Brain pericyte (primary cell): ENCODE measurements at places on chromosomes 5 and 9.

GRCh38 chr9:995781-996180, 19.3 kb downstream of the DMRT3 start:
- DNase-seq, result no peak

DNA sequence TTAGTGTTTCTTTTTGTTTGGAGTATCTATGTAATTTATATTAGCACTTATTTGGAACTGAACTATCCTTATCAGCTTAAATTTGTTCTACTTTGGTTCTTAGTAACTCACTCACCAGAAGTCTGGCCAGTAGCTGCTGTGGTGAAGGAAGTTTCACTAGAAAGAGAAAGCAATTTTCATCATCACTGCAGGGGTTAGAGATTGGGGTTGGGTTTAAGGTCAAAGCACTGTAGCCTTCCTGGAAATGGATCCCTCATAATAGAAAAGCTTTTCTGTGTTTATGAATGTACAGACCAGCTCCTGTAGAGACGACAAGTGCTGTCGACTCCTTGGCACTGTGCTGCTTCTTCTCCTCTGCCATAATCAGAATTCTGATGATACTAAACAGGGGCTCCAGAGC, 22.2 kb downstream of the MROH2B start:
- no peak for DNase-seq

DNA sequence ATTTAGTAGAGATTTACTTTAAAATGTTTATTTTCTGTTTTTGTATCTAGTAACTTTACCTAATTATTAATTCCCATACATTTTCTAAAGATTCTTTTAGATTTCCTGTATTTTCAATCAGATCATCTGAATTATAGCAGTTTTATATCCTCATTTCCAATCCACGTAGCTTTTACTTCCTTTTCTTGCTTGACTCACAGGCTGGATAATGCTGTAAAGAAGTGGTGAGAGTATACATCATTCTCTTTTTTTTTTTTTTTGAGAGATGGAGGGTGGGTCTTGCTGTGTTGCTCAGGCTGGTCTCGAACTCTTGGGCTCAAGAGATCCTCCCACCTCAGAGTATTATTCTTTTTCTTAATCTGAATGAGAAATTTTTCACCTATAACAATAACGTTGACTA, 11.2 kb upstream of the SETX start:
- DNase-seq, result no peak

DNA sequence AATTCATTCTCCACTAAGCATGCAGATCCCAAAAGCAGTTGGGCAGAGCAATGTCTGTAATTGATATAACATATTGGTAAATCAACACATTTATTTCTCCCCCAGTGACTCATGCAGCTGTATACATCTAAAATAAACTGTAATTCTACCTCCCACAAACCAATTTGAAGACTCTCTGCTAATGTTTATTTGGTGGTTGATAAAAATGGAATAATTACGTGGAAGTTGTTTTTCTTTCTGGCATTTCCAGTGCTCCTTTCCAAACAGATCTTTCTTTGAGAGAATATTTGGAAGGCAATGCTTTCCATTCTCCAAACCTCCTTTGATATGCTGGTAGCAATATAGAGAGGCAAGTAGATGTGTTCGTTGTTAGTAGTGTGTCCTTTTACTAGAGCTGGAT, 194.7 kb downstream of the CHSY3 start:
- no peak for DNase-seq

DNA sequence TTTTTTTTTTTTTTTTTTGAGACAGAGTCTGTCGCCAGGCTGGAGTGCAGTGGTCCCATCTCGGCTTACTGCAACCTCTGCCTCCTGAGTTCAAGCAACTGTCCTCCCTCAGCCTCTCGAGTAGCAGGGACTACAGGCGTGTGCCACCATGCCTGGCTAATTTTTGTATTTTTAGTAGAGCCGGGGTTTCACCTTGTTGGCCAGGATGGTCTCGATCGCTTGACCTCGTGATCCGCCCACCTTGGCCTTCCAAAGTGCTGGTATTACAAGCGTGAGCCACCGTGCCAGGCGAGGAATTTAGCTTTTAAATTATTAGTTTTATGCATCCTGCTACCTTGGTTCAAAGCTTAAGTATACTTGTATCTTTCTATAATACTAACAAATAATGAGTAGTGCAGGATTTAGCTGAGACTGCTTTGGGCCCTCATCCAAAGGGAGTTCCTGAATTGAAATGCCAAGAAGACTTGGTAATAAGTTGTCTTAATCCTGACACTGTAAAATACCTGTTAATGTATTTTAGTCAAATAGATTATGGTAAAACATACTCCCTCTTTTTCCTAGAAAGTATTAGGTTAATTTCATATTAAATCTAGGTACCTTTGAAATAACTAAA, 5.0 kb downstream of the CDC42SE2 start:
- no peak for DNase-seq

DNA sequence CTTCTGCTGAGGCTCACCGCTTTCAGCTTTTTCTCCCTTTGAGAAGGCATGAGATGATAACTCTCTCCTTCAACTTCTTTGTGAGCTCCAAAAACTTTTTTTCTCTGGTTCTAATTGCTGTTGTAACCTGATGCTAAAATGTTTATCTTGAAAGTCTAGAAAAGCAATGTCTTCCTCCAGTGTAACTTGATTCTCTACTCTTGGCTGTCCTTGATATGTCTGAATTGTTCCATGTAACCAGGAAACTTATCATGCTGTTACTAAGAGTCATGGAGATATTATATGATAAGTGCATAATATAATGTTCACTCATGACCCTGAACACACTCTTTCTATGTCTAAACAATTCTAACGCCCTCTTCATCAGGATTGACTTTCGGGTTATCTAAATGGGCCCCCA, 128.0 kb upstream of the ABCA1 start:
- DNase-seq, result no peak

DNA sequence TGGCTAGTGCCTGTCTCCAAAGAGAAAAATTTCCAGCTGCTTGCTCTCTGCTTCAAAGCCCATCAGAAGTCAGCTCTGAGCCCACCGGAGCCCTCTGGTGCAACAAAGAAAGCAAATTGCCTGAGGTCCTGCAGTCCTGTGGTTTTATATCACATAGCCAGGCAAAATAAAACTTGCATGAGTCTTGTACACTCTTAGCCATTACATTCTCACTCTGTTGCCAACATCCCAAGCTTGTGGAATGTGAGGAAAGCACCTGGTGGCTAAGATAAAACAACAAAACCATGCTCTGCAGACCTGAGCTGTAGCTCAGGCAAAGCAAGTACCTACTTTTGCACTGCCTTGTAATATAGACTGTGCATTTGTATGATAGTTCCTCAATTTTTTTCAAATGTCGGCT, 133.7 kb downstream of the GPBP1 start:
- no peak for DNase-seq

DNA sequence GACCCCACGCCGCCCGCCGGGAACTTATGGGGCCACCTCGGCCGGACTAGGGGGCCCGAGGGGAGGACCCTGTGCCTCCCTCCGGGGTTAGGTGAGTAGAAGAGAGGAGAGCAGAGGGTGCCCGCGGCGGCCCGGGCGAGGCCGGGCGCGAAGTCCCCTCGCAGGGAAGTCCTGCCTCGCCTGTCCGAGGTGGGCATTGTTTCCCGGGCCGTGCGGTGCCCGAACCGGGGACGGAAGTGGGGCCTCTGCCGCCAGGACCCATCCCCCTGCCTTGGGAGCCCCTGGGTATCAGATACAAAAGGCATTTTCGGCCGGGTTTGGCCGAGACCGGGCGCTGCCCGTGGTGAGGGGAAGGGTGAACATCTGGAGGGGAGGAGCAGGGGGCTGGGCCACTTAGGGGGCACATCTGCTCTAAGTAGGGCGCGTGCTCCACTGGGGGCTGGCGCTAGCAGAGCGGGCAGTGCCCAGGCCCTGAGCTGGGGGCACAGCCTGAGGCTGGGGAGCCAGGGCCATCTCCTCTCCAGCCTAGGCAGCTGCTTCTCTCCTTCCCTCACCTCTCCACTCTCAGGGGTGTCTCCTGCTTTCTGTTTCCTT, 48.2 kb downstream of the DAB2IP start:
- DNase-seq, result no peak

DNA sequence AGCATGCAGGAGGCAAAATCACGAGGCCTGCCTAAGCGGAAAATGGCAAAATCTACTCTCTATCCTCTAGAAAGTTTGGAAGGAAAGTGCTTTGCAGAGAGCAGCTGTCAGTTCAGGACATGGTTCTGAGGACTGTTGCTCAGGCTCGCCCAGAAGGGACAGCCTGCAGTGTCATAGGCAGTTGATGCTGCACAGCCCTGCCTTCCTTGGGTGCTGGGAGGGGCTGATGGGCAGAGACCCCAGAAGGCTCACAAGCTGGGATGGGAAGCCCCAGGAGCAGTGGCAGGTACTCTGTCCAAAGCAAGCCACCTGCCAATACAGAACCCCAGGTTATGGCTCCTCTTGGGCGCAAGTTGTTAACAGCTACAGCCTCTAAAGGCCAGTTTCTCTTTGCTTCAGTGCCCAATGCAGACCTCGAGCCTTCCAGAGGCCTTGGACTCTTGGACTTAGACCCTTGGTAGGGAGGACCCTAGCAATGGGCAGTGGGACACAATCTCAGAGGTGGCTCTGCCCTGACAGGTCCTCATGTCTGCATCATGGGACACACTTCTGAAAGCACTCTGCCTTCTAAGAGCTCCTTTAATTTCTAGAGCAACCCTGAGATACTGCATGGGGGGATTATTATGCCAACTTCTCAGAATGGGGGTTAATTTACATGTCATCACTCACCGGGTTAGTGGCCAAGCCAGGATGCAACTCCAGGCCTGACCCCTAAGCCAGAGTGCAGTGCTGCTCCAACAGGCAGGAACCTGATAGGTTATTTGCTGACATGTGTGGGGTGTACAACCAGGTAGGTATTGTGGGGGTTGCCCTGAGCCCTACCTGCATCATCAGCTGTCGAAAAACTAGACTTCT, 57.1 kb downstream of the MACROH2A1 start:
- DNase-seq, result no peak

- no peak for DNase-seq
These were observed 33.3 kb downstream of the TLE1 start for GRCh38 chr9:81656004-81656403.

DNA sequence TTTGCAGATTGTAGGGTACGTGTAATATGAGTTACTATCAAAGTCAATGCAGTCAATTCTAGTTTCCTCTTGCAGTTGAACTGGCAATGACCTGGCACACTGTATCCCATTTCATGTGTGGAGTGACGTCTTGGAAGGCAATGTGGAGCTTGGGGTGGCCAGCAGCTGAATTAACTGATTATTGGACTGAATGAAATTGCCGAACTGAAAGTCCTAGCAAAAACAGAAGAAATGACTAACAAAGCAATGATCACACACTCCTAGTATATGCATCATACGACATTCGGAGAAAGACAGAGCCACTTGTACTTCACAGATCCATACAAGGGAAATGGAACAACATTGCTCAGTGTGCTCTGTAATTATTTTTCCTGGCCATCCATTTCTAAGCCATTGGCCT, 259.1 kb upstream of the DAPK1 start:
- no peak for DNase-seq

DNA sequence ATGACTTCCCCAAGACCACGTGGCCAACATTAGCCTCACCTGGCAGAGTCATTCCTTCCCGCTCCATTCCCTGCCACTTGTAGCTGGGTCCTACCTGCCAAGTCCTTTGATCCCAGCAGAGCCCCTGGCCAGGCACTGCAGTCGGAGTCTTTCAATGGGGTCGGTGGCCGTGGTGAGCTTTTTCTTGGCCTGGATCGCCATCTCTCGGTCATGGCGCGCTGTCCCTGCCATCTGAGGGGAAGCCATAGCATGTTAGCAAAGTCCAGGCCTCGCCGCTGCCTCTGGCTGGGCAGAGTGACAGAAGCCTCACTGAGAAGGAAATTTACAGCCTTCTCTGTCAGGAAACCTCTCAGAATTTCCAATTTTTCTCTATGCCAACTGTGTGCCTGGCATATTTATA, 17.5 kb downstream of the CAPSL start:
- DNase-seq, result no peak

DNA sequence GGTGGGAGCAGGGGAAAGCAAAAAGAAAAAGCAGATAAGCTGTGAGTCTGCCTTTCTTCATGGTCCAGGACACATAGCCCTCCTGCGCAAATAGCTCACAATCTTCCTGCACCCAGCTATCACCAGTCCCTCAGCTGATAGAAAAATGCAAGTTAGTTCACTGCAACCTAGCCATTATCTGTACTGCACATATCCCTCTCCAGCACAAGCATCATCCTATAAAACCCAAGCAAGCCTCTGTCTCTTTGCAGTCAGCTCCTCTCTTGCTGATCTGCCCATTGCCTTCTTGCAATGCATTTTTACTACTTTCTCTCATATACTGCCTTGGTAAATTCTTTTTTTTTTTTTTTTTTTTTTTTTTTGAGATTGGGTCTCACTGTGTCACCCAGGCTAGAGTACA, 20.0 kb upstream of the MSANTD3 start:
- DNase-seq, result no peak
